ENCODE measurements at places on chromosomes 16 and 17.

GRCh38 chr17:48632579-48633265, 6.6 kb upstream of the HOXB9 start:
- DNase-seq: no peak

DNA sequence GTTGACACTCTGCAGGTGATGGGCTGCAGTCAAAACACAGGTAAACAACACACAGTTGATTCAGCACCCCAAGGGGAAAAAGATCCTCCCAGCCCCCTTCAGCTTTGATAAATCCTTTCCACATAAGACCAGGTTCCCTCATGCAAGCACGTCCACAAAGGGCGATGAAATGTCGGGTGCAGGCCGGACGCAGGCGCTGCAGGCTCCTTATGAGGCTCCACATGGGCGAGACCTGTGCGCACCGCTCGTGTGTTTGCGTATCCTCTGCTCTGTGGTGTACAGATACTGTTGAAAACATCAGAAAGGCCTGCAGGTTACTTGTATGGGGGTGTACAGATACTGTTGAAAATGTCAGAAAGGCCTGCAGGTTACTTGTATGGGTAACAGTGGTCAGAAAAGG, 14.4 kb upstream of the ZNF750 start:
- DNase-seq: no peak

DNA sequence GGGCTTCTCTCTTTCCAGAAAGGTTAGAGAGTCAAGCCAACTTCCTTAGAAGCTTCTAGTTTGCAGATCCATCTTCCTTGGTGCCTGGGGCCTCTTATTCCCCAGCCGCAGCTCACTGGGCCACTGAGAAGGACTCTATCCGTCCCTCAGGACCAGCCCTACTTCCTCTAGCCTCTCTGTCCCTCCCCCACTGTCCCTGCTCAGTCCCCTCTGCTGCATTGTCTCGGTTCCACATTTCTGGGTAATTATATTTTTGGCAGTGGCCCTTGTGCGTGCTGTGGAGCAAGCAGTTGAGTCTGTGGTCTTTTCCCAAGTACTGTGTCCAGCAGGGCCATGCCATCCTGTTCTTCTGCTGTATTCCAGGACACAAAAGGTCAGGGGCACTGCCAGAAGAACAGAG, 17.8 kb downstream of the IRX3 start:
- no peak for DNase-seq

GRCh38 chr16:75203667-75204409, 3.1 kb downstream of the CTRB2 start:
- DNase-seq: no peak

GRCh38 chr16:5235119-5235518, 137.5 kb upstream of the EEF2KMT start:
- DNase-seq: no peak

DNA sequence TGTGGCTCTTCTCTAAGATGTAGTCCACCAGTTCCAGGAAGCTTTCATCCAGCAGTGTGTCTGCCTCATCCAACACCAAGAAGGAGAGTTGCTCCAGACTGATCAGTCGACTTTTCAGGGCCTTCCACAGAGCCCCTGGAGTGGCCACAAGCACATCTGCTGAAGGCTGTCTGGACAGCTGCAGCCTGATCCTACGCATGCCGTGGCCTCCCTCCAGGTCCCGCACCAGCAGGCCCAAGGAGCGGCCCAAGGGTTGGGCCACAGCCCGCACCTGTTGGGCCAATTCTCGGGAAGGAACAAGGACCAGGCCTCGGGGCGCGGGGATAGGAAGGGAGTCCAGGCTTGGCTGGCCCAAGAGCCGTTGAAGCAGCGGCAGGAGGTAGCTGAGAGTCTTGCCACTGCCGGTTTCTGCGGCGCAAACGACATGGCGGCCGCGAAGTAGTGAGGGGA, 729 bp downstream of the DDX28 start:
- DNase-seq: no peak

- DNase-seq: no peak
These were observed 11.8 kb downstream of the PEMT start for GRCh38 chr17:17579691-17580090.

- no peak for DNase-seq
These were observed 8.7 kb upstream of the MEAK7 start for GRCh38 chr16:84513123-84513522.

- DNase-seq: no peak
These were observed 39.2 kb upstream of the IRX3 start for GRCh38 chr16:54325616-54326265.

- peak; percentile 28 for DNase-seq
These were observed 780.8 kb upstream of the CDH8 start for GRCh38 chr16:62816971-62817519.

DNA sequence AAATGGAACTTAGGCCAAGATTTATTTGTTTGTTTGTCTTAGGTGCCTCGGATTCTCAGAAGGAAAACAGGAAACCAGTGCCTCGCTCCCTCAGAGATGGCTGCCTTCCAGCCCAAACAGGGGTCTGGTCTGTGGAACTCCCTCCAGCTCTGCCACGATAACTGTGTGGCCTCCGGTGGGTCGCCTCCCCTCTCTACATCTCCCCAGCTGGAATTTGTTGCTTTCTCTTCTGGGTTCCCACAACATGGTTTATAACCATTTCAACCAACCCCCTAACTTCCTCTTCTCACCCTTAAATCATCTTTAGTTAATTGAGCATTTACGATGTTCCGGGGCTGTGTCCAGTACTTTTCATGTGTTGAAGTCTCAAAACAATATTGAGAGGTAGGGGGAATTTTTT, 30.9 kb upstream of the PLLP start:
- DNase-seq: no peak

- no peak for DNase-seq
These were observed 78.8 kb upstream of the CRHR1 start for GRCh38 chr17:45705123-45706009.

GRCh38 chr16:53089434-53090285, 34.9 kb downstream of the CHD9 start:
- DNase-seq: peak; percentile 50

DNA sequence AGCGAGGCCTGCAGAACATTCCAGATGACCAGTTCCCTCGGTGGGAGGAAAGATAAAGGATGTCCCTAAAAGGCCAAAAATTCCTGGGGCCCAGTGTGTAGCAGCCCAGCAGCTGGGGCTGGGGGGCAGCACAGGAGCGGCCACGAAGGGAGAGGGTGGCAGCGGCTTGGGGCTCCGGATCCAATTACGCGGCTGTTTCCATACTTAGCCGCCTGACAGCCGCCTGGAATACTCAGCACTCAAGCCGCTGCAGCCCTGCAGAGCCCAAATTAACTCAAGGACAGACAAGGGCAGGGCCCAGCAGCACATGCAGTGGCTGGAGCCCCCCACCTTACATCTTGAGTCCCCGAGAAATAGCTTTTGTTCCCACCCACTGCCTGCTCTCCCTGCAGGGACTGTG, 1.3 kb downstream of the SRL start:
- no peak for DNase-seq

GRCh38 chr17:52106638-52107261, 51.8 kb downstream of the CA10 start:
- DNase-seq: peak; percentile 50

DNA sequence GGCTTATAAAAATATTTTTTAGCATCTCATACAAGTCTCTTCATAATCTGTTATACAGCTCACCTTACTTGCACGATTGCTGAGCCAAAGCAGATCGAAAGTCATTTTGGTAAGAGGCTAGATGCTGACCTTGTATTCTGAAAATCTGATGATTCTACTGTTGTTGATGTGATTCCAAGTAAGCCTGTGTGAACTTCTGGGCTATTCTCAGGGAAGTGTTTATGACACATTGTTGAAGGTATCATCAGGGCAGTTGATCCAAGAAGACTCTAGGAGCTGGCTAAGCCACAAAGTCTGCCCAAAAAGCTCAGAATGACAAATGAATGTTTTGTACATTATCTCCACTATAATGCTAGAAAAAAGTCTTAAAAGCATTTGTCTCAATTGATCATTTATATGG, 16.0 kb downstream of the OMG start:
- DNase-seq: no peak

- DNase-seq: no peak
These were observed 72.8 kb downstream of the RPH3AL start for GRCh38 chr17:279776-280175.

GRCh38 chr17:79003661-79004411, 5.7 kb downstream of the CANT1 start:
- no peak for DNase-seq

DNA sequence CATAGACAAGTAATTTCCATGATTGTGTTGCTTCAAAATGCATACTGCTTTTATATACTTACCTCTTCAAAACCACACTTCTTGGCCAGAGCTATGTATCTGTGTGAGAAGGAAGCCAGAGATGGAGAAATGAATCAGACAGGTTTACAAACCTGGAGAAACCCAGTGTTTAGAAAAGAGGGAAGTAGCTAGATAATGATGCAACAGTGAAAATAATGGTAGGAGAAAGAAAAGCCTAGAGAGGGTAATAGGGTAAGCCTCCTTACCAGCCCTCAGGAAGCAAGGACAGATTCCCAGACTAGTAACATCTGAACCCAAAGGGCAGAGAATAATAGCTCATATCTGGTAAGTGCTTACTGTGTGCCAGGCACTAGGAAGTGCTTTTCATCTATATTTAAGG, 250.3 kb upstream of the CDH11 start:
- DNase-seq: no peak

- DNase-seq: no peak
These were observed 291.0 kb downstream of the SNX29 start for GRCh38 chr16:12267491-12267890.

DNA sequence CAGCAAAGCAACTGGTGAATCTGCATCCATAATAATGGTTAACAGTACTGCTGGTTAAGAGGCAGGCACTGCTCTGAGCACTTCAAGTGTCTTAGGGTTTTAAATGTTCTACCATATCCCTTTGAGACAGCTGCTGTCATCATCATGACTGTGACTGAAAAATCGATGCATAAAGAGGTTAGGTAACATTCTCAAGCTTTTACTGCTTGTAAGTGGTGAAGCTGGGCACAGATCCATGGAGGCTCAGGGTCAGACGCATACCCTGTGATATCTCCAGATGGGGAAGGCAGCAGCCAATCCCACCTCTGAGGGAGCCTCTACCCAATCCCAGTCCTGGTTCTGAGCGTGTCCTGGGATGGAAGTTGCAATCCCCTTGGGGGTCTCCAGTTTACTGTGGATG, 57.6 kb upstream of the SOX9 start:
- no peak for DNase-seq

DNA sequence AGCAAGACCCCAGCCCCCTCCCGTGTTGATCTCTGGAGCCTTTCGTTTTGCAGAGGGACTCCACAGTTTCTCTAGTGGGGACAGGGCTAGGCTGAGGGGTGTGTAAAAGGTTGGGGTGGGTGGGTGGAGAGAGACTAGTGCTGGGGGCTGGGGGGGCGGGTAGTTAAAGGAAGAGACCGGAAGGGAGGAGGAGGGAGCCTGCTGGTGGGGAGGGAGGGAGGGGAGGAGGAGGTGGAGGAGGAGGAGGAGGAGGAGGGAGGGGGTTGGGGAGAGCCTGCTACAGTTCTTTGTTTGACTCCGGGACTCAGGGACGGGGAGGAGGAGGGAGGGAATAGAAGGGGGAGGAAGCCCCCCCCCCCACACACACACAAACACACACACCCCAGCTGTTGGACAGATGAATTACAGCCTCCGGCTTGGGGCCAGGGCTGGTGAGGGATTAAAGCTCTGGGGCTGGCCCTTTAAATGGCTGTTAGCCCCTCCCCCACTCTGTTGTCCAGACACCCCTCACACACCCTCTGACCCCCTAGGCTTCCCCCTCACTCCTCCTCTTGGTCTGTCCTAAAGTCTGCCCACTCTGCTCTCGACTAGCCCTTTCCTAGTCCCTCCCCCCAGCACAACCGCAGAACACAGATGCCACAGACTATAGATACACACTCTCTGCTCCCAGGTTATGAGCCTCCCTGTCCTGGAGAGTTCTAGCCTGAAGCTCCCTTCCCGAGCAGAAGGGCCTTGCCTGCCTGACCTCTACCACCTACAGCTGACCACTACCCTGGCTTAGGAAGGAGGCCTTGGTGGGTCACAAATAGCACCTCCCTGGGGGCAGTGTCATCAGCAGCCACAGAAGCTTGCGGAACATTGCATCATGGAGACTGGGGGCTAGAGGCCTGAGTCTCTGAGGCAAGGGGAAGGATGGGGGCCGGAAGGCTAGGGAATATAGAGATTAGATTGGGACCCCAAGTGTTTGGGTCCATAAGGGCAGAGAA, 4.4 kb downstream of the KDM6B start:
- peak; percentile 34 for DNase-seq

- no peak for DNase-seq
These were observed 262.6 kb downstream of the MAF start for GRCh38 chr16:79337906-79338305.

DNA sequence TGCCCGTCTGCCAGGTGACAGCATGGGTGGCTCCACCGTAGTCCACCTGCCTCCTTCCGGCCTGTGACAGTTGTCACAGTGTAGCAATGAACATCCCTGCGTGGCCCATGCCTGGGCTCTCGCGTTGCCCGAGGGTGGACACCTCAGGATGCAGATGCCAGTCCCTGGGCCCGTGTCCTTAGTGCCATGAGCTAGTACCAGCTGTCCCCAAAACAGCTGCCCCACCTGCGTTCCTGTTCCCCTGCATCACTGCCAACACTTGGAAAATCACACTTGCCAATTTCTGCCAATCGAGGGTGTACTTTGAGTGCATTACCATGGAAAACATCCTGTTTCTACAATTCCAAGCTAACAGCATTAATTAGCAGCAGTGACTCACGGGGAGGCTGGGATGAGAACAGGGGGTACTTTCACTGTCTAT, 9.0 kb upstream of the C16orf95 start:
- no peak for DNase-seq

GRCh38 chr16:85643631-85644030, 30.5 kb downstream of the GSE1 start:
- DNase-seq: no peak

DNA sequence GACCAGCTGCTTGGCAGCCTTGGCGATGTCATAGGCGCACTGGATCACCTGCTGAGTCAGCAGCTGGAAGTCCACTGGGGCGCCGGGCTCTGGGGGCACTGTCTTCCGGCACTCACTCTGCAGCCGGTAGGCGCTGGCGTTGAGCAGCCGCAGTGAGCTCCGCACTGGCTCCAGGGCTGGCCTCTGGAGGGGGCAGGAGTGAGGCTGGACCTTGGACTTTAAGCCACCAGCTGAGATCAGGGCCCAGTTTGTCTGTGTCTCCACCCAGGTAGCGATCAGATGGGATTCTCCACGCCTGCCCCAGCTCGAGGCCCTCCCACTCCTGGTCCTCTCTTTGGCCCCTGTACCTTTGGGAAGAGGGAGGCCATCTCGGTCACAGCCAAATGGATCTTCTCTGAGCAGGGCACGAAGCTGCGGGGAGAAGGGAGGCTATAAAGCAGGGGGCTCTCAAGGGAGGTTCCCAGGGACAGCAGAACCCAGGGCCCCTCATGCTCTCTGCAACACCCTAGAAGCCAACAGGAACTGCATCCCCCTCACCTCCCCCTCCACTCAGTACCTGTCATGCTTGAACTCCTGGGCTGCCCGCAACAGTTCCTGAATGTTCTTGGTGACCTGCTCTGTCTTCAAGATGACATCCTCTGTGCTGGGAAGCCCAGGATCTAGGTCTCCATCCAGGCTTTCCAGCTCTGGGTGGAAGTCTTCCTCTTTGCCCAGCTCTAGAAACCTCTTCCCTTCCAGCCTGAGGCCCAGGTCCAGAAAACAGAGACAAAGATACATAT, 6.4 kb downstream of the TP53I13 start:
- DNase-seq: no peak

- DNase-seq: no peak
These were observed 7.8 kb downstream of the TTYH2 start for GRCh38 chr17:74220946-74221818.

- no peak for DNase-seq
These were observed 69.5 kb upstream of the GNG13 start for GRCh38 chr16:869823-870641.

- no peak for DNase-seq
These were observed 6.0 kb upstream of the GRB2 start for GRCh38 chr17:75411328-75412067.

- no peak for DNase-seq
These were observed 47.6 kb upstream of the CDC42EP4 start for GRCh38 chr17:73359352-73359751.

Measured in NCI-H2081 (cell line).